Kidney tubule cell (primary cell): ENCODE measurements at places on chromosomes 16 and 17.

- DNase-seq, result no peak
Observed at GRCh38 chr16:11683145-11683544, 14.9 kb downstream of the SNN start.

DNA sequence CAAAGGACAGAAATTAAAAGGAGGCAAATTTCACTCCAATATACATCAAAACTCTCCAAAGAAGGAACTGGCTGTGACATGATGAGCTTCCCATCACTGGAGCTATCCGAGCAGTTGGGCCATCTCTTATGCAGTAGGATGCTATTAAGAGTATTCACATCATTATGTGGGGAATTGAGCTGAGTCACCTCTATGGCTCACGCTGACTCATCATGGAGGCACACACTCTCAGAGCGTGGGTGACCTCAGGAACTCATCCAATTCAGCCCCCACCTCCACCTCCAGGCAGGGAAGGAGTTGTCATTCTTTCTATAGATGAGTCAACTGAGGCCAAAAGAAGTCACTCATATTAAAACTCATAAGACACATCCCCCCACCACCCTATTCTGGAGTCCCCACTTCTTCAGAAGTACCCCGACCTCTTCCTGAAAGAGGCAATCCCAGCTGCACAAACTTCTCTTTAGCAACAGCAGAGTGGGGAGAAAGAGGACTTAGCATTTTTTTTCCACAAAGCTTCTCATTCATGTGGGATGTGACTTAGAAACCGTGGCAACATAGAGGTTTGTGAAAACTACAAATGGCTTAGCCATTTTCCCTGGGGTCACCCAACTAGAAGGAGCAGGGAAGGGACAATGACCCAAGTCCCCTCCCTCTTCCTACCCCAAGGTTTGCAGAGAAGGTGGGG, 32.5 kb downstream of the ABCC12 start:
- peak; percentile 99 for DNase-seq

- DNase-seq, result no peak
Observed at GRCh38 chr16:87551487-87551886, 50.8 kb upstream of the JPH3 start.

DNA sequence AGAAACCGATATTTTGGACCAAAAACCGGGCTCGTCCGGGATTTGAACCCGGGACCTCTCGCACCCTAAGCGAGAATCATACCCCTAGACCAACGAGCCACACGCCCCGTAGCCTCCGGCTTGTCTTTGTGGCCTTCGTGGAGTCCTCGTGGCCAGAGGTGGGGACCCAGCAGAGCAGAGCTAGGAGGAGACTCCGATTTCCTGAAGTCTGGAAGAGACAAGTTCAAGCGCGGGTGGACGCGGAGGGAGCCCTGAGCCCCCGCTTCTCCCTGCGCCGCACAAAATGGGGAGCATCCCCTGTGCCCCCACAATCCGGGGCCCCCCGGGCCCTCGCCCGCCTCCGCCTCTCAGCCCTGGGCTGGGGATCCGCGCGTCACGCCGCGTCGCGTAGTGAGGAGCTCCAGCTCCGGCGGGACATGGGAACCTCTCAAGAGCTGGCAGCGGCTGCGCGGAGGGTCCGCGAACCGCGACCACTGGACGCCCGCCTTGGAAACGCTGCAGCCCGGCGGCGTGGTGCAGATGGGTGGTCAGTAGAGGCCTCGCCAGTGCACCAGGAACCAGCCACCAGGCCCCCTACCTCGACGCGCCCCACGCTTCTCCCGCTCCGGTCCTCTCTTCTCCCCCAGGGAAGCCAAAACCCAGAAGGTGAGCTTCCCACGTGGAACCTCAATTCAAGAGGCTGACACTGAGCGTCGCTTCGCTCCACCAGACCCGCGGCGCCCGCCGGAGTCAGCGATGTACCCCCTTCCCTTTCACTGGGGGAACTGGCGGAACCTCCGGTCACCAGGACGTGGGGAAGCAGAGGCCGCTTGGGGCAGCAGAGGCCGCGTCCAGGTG, 5.2 kb upstream of the OR1F1 start:
- DNase-seq, result peak; percentile 88

GRCh38 chr17:49488612-49489011, 6.5 kb upstream of the NGFR start:
- no peak for DNase-seq

DNA sequence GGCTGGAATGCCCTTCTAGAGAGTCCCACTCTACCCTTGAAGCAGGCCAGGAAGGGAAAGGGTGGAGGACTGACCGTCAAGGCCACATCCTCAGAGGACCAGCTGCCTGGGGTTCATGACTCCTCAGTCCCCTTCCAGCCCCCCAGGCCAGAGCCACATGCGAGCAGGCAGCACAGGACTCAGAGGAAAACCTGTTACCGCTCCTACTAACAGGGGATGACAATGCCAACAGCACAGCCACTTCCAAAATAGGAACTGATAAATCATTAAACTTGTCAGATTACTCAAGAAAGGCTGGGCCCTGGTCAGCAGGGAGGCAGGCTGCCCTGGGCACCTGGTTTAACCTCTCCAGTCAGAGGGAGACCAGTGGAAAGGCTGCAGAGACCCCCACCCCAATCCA, 206.2 kb upstream of the SDK2 start:
- no peak for DNase-seq

DNA sequence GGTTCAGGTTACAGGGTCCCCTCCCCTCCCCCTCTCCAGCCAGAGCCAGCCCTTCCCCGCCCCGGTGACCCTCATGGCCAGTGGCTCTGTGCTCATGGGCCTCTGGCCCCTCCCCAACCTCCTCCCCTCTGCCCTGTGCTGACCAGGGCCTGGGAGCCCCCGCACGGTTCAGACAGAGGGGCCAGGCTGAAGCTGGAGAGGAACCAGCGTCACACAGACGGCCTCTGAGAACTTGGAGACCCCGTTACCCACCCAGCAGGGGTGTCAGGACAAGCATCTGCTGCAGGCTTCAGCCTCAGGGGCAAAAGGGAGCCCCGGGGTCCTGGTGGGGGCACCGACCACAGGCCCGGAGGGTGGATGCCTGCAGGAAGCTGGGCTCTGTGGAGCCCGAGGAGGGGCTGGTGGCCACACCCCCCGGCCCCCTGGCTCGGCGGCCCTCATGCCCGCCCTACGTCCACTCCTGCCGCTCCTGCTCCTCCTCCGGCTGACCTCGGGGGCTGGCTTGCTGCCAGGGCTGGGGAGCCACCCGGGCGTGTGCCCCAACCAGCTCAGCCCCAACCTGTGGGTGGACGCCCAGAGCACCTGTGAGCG, at the start of gene WFIKKN1:
WFIKKN1 (plus strand) TSS at position 171 of the 591 bp plus-strand sequence; CDS start at position 440, 269 bp downstream.
- DNase-seq, result peak; percentile 41

GRCh38 chr17:55620945-55621344, 101.7 kb downstream of the TMEM100 start:
- DNase-seq, result no peak

- no peak for DNase-seq
Observed at GRCh38 chr17:2695961-2696760, 15.4 kb downstream of the CLUH start.

GRCh38 chr16:49788572-49788971, 67.3 kb downstream of the ZNF423 start:
- DNase-seq, result no peak

DNA sequence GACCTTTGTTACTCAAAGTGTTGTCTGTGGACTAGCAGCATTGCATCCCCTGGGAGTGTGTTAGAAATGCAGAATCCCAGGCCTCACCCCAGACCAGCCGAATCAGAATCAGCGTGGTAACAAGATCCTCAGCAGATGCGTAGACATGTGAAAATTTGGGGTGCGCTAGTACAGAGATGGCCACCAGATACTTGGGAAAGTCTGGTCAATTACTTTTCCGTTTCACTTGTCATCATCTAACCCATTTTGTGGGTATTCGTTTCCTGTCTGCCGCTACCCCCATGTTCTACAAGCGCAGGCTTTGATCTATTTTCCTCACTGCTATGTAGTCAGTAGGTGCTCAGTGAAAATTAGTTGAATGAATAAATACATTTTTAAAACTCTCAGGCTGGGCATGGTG, 33.1 kb upstream of the HERPUD1 start:
- DNase-seq, result no peak

- DNase-seq, result no peak
Observed at GRCh38 chr17:73564843-73565242, 79.4 kb downstream of the SDK2 start.
